ENCODE measurements at places on chromosomes 3 and 15.

- DNase-seq = no peak
These were observed 100.5 kb downstream of the ABHD5 start for GRCh38 chr3:43791246-43791645.

GRCh38 chr3:65811086-65811761, 227.5 kb downstream of the MAGI1 start:
- no peak for DNase-seq

DNA sequence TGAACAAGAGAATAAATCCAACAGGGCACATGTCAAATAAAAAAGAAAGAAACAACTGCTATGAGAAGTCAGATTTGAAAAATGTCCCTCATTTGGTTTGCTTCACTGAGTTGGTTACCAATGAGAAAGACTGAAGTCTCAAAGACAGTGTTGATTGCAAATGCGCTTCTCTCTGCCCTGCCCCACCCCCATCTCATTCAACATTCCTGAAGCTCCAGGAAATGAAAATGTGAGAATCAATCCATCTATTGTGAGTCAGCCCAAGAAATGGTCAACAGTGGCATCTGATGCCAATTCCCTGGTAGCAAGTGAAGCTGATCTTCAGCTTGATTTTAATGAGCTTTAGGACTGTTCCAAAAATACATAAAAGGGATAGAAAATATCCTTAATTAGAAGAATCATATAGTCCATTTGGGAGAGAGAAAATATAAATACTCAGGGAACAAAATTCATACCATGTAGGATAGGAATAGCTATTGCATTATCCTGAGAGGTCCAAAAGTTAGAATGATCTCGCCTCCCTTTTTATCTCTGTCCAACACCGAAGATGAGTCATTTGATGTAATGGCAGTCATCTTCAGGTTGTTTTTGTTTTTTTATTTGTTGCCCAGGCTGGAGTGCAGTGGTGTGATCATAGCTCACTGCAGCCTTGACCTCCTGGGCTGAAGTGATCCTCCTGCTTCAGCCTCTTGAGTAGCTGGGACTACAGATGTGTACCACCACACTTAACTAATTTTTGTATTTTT, 200.3 kb upstream of the UMPS start:
- no peak for DNase-seq

DNA sequence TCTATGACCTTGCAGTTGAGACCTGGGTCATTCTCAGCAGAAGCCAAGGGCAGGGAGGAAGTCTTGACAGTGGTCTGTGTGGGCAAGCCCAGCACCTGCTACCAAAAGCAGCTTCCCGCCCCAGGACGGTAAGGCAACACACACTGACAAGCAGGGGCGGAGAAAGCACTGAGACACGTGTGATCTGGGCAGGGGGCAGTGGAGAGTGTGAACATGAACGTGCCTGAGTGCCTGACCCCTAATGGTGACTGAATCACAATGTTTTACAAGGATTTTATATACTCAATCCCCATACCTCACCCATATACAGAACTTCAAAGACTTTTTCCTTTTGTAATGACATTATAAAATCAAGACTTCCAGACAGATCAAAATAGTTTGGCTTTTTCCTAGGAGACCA, 35.2 kb downstream of the ANP32A start:
- no peak for DNase-seq

GRCh38 chr3:51720292-51721061, 13.6 kb downstream of the GRM2 start:
- no peak for DNase-seq

Data from activated T-helper 1 cell treated with Interleukin-2 at 50 U/mL for 16 hours (primary cell).